ENCODE measurements at places on chromosomes 1 and 21.

DNA sequence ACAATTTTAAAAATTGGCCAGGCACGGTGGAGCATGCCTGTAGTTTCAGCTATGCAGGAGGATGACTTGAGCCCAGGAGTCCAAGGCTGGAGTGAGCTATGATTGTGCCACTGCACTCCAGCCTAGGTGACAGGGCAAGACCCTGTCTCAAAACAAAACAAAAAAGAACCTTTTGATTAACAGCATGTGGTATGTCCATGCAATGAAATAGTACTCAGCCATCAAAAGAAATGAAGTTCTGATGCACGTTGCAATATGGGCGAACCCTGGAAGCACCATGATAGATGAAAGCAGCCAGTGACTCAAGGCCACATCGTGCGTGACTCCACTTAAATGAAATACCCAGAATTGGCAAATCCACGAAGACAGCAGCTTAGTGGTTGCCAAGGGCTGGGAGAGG lies 47.5 kb downstream of the FBXO2 start:
- no peak for DNase-seq

- peak; percentile 73 for DNase-seq
Observed at GRCh38 chr1:201721082-201722049, 107.6 kb upstream of the IPO9 start.

DNA sequence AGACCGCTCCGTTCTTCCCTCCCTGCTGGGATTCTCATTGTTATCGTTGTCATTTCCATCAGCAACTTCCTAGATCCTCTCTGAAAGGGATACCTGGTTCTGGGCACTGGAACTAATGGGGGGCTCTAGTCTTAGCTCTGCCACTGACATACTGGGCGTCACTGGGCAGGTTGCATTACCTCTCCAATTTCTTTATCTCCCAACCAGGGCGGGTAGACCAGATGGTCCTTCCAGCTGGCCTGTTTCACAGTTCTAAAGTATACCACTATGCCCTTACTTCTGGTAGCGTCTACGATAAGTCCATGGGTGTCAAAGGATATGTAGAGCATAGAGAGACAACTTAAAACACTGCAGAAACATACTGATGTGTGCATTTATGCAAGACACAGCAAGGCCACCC lies 1.4 kb downstream of the GPR37L1 start:
- DNase-seq, result no peak

- DNase-seq, result no peak
Observed at GRCh38 chr1:1618396-1619068, 3.2 kb downstream of the MIB2 start.

- no peak for DNase-seq
Observed at GRCh38 chr1:1629430-1630190, 2.4 kb upstream of the MMP23B start.

DNA sequence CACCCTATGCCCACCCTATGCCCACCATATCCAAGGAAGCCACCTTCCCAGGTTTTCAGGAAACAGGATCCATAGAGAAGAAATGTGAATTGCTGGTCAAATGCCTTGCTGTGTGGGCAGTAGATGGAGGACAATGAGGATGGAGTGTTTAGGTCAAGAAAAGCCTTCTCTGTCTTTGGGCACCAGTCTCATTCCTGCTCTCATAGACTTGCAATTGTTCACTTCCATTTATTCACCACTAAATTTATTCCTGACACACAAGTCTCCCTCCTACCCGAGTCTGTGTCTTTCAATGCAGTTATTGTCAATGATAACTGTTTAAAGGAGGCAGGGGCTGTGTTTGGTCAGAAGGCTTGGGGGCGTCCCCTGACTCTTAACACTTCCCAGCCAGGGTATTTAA lies 48.0 kb upstream of the ITPKB start:
- DNase-seq, result no peak

DNA sequence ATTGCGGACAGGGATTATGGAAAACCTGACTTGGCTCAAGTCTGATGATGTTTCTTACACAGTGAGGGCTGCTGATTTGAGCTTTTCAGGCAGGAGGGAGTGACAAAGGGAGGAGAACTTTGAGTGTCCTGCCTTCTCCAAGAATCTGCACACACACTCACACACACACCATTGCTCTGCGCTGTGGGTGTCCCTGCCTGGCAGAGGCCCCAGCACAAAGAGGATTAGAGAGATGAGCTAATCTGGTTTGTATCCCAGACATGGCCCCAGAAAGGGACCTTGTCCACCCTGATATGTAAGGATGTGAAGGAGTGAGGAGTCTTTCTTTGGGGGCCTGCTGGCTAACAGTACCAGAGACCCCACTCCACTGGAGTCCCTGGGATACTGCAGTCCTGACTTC lies 5.9 kb upstream of the WNT2B start:
- no peak for DNase-seq

GRCh38 chr1:232877365-232878028 lies 72.3 kb downstream of the MAP10 start:
- peak; percentile 27 for DNase-seq

DNA sequence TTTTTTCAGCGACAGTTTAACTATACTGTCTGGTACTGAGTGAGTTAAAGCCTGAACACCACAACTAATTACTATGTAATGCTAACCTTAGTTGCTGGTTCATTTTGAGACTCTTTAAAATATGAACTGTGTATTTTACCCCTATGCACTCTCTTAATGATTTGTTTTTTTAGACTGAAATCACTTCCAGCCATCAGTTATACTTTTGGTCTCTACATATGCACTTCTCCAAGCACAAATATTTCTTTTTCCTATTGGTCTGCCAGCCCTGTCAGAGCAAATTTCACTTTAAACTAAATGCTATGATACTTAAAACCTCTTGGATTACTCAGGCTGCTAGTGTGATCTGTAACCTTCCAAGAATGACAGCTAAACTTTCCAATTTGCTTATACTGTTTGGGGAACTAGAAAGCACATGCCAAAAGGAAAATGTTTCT lies 38.1 kb upstream of the SCYL3 start:
- peak; percentile 11 for DNase-seq
